Femur (tissue), 1 donor: ENCODE measurements at places on chromosomes 1 and 21.

- DNase-seq, result no peak
Observed at GRCh38 chr21:38013741-38014140, 97.5 kb upstream of the KCNJ6 start.

DNA sequence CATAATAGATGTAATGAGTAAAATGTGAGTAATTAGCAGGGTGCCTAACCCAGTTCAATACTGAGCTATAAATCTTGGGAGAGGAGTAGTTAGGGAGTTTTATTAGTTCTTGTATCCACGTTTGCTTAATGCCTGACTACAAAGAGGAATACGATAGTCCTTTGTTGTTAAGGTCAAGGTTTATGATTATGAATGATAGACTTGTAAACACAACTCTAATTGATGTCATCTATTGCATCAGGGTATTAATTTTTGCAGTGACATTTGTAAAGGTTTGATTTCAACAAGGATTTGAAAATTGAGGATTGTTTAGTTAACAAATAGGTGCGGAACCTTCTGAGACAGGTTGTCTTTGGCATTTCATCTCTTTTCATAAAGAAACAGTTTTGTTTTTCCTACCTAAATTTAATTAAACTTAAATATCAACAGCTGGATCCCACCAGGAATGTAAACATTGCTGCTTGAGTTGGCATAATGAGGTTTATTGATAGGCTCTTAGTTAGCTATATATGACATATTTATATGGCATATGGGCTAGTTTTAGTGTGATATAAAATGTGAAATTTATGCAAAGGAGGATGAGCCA, 9.7 kb downstream of the SOAT1 start:
- no peak for DNase-seq

DNA sequence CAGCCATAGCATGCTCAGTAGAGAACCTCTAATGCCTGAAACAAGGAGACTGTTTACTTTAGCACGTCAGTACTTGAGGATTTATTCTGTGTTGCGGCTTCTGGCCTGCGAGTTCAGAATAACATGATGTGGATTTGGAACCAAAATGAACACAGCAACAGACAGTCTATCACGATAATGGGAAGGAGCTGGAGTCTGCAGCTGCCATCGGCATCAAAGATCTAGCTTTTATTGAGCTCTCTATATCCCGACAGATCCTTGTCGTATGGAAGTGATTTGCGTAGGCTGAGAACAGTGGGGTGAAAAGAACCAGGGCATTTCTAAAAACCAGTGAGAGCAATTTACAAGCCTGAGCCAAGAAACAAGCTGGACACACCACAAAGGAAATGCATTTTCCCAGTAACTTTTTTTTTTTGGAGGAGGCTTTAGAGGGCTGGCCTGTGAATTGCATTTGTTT, 294.2 kb downstream of the KIF26B start:
- no peak for DNase-seq

GRCh38 chr21:28734522-28735175, 258.0 kb downstream of the LTN1 start:
- no peak for DNase-seq

- no peak for DNase-seq
Observed at GRCh38 chr21:20998456-20998789, 214 bp downstream of the NCAM2 start.

DNA sequence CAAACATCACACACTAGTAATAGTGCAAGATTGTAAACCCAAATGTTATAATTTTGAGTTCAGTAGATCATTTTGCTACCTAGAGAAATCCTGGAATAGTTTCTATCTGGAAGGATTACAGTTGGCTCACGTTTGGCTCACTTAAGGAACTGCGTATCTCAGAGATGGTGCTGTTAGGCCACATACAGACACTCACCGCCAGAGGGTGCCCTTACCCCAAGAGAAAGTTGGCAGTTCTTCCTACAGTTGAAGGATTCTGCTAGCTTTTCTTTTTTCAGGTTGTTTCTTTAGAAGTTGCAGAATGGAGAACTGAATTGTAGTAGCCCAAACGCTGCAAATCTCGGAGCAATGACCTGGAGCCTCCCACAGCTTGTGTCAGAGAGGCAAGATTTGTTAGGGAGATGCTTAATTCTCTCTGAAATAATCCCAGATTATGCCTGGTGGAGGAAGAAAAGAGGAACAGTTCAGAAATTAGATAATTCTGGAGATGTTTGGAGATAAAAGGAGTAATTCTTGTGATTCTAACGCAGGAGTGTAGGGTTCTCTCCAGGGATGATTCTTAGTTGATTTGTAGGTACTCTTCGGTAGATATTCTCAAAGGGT, 87.9 kb upstream of the PAPPA2 start:
- DNase-seq, result peak; percentile 84

GRCh38 chr1:42738678-42739226, 1.3 kb downstream of the CLDN19 start:
- DNase-seq, result no peak

GRCh38 chr1:186790101-186790500, 38.6 kb upstream of the PLA2G4A start:
- DNase-seq, result no peak

- DNase-seq, result no peak
Observed at GRCh38 chr1:6271554-6271953, 10.7 kb upstream of the GPR153 start.

DNA sequence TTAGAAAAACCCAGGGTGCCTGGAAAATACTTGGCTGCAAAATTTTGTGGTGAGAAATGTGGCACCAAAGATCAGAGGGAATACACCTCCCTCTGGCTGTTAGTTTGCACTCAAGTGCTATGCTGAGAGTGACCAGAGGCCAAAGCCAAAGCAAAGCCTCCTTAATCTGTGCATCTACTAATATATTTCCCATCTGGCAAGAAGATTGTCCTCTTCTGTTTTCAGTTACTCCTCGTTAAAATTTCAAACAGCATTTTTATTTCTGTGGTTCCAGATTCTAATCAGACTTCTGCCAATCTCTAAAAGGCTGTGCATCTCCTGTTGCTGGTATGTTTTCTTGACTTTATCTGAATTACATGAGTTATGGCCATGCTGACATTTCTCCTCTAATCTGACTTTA, 327.4 kb downstream of the TBX15 start:
- DNase-seq, result no peak

- DNase-seq, result peak; percentile 62
Observed at GRCh38 chr1:151142411-151143056, 3.9 kb downstream of the SEMA6C start.

DNA sequence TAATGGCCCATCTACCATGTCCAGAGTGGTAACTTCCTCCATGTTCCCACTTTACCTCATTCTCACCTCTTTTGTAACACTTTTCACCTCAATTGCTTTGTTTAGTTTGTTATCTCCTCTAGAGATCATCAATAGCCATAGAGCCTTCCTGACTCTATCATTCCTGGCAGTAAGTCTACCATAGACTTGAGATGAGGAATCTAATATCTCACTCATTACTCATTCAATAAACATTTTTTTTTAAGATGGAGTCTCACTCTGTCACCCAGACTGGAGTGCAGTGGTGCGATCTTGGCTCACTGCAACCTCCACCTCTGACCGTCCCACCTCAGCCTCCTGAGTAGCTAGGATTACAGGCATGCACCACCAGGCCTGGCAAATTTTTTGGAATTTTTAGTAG, 7.1 kb downstream of the NMNAT2 start:
- no peak for DNase-seq

DNA sequence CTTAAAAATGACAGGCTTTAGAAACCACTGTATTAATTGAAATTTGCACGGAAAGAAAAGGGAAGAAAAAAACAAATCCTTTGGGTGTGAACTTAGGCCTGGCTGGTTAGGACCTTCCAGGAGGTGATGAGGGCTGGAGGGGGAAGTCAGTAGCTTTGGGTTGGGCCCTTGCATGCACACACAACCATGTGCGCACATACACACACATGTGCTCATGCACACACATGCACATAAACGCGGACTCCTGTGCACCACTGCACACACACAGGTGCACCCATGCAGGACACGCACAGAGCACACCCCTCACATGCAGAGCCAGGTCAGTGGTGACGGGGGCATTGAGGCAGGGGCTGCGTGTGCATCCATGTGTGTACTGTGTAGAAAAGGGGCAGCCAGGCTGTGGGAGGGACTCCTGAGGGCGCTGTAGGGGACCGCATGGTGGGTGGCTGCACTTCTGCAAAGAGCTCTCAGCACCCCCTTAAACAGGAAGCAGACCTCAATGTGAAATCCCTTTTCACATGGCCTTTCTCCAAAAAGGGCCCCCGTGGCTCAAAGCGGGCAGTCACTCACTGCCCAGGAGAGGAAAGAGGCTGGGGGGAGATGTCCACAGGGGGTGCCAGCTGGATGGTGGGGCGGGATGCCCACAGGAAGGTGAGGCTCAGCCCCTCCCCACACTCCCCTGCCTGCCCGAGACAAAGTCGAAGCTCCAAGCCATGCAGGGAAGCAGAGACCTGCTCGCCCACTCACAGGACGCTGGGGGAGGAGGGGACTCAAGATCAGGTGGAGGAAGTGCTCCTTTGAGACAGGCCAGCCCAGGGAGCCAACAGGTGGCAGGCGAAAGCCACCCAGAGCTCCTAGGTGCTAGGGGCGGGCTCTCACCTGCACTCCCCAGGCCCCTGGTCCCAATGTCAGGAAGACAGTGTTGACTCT, 95.2 kb downstream of the ITPKB start:
- no peak for DNase-seq

DNA sequence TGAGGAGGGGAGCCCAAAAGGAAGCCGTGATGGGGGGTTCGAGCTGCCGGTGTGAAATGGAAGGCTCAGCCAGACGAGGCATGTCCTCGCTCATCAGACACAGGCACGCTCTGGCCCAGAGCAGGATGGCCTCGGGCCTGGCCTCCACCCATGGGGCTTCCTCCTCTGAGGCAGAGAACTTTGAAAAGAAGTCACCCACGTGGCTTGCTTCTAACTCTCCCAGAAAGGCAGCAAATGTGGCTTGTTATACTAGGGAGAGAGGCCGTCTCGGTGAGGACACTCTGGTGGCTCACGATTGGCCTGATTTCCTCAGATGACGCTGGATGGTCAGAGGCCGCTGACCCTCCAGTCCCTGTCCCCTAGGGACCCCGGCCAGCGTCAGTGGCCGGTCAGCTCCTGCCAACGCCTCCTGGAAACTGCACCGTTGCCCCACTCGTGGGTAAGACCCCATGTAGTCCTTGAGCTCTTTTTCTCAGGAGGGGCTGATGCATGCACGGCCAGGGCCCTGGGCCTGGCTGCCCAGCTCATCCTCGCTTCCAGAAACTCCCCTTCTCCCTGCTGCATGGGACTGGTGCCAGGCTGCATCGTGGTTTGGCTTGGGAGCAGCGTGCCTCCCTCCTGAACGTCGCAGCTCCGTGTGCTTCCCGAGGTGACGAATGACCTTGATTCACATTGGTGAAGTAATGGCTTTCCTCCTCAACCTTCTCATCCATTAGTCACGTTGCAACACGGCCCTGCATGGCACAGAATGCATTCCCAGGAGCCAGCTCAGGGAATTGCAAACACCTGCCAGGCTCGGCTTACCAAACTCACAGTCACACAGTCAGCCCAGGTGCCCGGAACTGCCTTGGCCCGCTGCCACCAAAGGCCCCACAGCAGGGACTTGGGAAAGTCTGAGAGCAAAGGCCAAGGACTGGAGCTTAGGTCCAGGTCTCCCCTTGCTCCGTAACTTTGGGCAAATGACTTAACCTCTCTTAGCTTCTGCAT, 58.8 kb downstream of the TOMM20 start:
- DNase-seq, result no peak

- no peak for DNase-seq
Observed at GRCh38 chr1:69755647-69756046, 187.9 kb downstream of the LRRC7 start.

GRCh38 chr1:54238353-54239034, 38.5 kb downstream of the MRPL37 start:
- DNase-seq, result no peak

DNA sequence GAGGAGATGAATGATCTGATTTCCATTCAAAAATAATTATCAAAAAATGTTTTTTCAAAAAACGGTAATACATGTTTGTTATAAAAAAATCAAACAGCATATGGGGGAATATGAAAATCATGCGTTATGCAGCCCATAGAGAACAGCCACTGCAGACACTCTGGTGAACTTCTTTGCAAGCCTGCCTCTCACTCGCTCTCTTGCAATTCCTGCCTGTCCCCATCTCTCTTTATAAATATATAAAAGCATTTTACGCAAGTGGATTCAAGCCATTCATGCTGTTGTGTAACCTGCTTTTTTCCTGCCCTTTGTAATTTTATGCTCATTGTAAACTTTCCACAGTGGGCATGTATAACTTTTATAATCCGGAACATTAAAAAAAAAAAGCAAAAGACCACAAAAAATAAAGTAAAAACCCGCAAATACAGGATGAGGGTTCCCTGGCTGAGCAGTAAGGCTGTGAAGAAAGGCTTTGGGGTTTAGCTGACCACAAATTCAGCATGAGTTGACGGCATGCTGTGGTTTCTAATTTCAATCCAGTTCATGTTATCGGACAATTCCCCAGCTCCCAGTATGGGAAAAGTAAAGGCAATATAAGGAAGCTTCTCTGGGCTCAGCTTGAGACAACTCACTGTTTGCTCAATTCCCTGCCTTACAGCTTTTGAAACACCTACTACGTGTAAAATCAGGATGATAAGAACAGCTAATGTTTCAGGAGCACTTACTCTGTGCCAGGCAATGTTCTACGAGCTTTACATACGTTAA, 52.8 kb upstream of the ZBTB40 start:
- DNase-seq, result no peak

DNA sequence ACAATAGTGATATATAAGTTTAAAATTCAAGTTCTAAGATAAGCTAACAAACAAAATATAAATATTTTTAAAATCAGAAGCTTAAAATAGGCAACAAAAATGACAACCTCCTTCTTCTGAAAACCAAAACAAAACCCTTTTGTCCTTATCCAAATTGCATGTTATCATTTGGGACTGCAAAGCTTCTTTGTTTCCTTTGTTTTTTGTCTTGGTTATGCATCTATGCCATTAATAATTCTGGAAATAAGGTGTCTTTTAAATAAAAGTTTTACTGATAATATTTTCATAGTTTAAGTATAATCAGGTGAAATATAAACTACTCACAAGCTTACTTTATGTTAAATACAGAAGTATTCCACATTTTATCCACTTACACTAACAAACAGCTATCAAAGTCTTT, 20.5 kb downstream of the ADSS2 start:
- DNase-seq, result no peak

- DNase-seq, result no peak
Observed at GRCh38 chr21:34722684-34723300, 54.0 kb downstream of the CLIC6 start.

GRCh38 chr21:41879190-41879998, at the start of gene PRDM15:
Gene PRDM15, minus strand, starts transcription at chr21:41879344. Its CDS starts 18,981 bp downstream, at chr21:41860363.
- peak; percentile 91 for DNase-seq
